Central memory CD8-positive, alpha-beta T cell (primary cell): ENCODE measurements at places on chromosomes 16 and 17.

- DNase-seq: no peak
Observed at GRCh38 chr17:3838206-3838605, 7.8 kb downstream of the NCBP3 start.

GRCh38 chr17:36602924-36603384 is 1.6 kb downstream of the MRM1 start:
- peak; percentile 48 for DNase-seq

DNA sequence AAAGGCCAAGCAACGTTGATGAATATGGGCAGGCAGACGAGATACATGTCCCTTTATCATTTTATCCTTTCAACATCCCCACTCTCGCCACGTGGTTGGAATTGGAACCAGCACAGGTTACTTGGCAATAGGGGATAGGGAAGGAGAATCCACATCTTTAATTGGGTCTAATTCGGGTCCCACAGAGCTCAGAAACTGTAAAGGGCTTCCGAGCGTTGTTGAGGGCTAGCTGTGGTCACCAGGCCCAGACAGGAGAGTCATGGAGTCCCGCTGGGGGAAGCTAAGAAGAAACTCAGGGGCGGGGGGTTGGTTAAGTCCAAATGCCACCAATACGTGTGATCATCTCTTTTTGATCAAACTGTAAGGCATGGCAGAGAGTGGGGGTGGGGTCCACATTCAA is 271.3 kb upstream of the ZFHX3 start:
- DNase-seq: no peak

DNA sequence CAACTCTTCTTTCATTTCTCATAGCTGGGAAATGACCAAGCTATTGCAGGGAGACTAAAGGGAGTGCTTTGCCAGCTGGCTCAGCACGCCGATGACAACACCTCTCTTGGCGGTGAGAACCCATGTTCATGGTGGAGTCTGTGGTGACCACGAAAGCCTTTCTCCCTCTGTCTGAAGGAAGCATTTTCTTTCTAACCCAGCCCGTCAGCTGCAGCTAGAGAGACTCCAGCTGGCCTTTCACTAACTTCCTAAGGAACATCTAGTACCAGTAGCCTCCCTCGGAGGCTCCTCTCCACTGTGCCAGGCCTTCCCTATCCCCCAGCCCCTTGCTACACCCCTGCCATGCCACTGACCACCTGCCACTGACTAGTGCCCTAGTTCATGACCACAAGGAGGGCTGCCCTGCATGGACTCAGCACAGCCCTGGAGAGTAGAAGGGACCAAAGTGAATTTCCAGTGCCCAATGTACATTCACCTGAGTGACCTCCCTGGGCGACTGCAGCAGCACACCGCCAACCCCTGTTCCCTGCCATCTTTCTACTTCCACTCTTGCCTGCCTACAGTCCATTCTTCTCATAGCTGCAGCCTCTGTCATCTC is 81.3 kb downstream of the CBLN1 start:
- DNase-seq: no peak

GRCh38 chr17:9443811-9444210 is 131.8 kb downstream of the STX8 start:
- no peak for DNase-seq

DNA sequence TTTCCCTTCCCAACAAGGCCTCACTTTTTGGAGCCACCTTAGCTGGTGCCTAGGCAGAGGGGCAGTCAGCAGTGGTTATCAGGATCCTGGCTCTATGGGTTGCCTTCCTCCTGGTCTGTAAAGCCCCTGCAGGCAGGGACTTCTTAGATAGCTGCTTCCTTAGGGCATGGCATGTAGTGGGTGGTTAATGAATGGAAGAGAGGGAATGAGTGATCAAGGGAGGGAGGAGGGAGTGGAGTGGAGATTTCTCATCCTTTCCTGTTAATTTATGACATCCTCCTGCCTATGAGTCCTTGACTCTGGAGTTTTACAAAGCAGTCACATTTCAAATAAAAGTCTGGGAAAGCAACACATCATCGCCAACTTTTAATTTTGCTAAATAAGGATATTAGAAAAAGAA is 40.7 kb downstream of the SNX20 start:
- DNase-seq: no peak

DNA sequence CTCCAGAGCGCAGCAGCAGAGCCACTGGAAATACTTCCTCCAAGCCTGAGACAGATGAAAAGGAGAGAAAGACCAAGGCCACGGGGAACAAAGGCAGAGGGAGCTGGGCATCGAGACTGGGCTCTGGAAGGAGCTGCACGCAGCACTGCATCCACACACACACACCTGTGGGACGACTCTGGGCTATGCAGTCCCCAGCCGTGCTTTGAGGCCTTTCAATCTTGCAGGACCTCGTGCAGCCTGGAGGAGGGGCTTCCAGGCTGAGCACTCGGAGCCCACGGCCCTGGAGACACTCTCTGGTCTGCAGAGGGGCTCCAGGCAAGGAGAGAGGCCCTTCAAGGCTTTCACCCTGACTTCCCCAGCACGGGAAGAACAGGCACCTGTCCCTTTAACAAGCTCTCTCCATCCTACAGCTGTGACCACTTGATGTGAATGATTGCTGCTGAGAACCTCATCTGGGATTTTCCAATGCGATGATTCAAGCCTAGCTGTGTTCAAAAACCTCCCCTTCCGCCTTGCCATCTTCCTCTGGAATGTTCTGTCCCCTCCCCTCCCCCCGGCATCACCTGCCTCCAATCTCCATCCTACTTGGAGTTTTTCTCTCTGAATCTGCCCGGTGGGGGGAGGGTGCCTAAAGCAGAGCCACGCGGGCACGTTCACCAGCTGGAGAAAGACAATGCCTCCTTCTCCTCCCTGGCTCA is 37.5 kb downstream of the RBFOX3 start:
- DNase-seq: no peak

GRCh38 chr17:44751806-44752205 is 7.0 kb upstream of the ADAM11 start:
- DNase-seq: no peak

DNA sequence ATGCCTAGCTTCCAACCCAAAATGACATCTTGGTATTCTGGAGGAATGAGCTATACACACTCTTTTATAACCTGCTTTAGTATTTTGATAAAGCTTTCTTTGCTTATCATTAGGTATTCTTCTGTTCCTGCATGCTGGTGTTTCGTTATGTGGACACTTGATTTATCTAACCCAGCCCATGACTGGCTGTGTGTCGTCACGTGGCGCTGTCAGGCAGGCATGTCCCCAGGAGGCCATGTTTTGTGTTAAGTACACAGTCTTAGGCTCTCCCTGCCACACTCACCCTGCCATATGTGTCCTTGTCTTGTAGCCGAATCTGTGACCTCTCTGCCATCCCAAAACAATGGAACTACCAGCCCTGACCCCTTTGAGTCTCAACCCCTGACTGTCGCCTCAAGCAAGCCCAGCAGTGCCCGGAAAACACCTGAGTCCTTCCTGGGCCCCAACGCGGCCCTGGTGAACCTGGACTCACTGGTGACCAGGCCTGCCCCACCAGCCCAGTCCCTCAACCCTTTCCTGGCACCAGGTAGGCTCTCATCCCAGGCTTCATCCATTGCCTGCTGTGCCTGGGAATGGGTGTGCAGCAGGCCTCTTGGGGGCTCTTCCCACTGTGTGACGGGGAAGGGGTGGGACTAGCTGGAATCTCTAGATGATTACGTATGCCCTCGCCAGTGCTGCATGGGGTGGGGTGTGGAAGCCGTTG is 30.8 kb downstream of the B9D1 start:
- DNase-seq: no peak

DNA sequence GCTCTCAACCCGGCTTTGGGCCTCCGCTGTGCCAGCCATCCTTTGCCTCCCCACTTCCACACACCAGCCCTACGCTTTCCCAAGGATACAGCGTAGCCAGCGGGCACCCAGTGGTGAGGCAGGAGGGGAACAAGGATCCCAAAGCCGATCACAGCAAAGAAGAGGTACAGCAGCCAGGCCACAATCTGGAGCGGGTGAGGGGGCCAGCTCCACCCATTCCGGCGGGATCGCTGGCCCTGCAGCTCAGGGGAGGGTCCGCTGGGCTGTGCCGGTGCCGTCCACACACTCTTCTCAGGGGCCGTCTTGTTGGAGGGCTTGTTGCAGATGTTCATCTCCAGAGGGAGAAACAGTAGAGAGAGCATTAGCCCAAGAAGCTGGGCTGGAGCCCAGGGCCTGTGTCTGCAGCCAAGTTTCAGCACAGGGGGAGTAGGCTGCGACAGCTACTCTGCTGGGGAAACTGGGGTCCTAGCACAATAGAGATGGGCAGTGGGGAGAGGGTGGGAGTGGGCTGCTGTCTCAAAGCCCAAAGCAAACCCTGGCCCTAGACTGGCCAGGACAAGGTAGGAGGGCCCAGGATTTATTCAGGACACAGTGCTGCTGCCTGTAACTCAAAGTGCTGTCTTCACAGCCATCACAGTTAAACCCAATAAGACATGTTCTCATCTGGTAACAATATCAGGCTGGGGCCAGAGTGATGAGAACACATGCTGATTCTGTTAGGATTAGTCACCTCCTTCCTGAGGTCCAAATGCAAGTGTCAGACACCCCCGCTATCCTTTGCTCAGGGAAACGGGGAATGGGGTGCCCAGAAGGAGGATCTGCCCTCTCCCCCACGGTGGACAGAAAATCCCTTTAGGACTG is 9.9 kb downstream of the ZDHHC1 start:
- DNase-seq: no peak

- no peak for DNase-seq
Observed at GRCh38 chr17:27540318-27541101, 84.3 kb downstream of the KSR1 start.

GRCh38 chr16:81283044-81283443 is 31.7 kb upstream of the GAN start:
- no peak for DNase-seq

GRCh38 chr16:61952841-61953240 is 83.4 kb downstream of the CDH8 start:
- DNase-seq: no peak

- no peak for DNase-seq
Observed at GRCh38 chr17:58276423-58276822, 4.3 kb downstream of the MPO start.

- peak; percentile 9 for DNase-seq
Observed at GRCh38 chr17:83202002-83203000, 122.9 kb downstream of the METRNL start.

GRCh38 chr17:75088465-75089417 is 987 bp downstream of the SLC16A5 start:
- DNase-seq: no peak

DNA sequence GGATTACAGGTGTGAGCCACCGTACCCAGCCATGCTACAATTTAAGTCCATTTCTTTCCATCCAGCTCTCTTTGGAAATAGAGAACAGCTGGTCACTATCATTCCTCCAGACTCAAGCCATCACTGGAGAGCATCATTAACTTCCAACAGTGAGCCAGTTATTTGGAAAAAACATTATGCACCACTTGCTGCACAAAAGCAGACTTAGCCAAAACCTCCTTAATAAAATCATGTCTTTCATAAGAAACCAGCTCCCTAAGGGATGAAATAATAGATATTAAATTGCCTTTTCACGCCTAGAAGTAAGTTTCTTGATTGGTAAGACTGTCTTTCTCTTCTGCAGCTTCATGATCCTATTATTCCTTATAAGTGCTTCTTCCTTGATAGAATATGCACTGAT is 17.9 kb downstream of the SLC39A11 start:
- DNase-seq: no peak

DNA sequence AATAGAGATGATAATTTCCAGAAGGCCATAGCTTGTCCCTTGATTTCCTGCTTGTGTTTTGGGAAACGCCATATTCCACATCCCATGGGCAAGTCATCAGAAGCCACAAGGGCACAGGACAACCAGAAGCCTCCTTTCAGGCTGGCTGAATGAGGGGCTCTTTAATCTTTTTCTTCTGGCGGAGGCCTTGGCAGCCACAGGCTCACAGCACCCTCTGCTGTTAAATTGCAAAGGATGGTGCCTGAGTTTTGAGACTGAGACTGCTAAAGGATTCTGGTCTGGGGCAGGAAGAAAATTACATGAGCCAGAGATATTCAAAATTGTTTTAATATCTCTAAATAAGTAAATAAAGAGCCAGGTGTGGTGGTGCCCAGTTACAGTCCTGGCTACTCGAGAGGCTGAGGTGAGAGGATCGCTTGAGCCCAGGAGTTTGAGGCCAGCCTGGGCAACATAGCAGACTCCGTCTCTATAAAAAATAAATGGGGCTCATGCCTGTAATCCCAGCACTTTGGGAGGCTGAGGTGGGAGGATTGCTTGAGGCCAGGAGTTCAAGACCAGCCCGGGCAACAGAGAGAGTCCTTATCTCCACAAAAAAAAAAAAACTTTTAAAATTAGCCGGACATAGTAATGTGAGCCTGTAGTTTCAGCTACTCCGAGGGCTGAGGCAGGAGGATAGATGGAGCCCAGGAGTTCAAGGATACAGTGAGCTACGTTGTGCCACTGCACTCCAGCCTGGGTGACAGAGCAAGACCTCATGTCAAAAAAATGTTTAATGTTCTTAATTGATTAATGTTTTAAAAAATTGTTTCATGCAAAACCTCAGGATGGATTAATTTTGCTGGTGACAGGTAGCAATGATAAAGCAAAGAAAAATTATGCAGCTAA is 26.3 kb downstream of the AARSD1 start:
- DNase-seq: no peak

DNA sequence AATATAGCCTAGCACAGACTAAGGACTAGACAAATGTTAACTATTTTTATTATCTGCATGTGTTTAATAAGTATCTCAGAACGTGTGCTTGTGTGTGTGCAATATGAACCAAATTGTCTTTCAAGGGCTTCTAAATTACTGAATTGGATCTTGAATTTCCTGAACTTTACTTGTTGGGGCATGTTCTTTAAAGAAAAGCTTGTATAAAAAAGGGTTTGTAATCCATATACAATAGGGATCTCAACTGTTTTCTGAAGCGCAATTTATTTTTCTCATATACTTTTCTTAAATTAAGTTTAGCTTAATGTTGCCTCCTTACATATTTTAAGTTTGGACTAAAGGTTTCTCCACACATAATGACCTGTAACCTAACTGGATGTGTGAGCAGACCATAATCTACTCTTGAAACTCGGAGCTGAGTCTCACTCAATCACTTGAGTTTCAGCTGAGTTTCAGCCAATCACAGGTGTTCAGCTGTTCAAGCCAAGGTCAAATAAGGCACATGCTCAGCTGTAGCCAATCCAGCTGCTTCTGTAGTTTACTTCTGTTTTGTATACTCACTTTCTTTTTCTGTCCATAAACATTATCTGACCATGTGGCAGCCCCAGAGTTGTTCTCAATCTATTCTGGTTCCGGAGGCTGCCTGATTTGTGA is 72.3 kb downstream of the CDK5R1 start:
- no peak for DNase-seq

DNA sequence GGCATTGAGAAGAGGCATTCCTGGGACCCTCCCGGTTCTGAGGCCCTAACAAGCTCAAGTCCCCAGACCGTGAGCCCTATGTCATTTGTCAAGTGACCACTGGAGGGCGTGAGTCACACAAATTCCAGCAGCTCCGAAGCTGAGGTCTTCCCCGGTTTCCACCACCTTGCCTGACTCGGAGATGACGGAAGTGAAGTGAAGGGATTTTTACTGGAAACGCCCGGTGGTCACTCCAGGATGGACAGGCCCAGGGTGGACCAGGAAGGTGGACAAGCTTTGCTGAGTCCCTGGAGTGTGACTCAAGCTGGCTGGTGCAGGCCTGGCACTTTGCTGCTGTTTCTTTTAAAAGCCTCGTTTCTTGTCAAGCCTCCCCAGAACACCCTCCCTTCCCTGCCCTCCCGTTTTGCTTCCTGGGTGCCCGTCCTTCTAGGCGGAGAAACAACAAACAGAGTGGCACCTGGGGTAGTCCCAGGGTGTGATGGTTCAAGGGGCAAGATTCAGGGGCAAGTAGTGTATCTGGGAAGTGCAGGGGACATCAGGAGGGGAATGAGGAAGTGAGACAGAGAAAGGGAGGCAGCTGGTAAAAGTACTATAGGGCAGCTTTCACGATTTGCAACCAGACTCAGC is 5.3 kb upstream of the NOS2 start:
- peak; percentile 69 for DNase-seq
